ENCODE measurements at places on chromosomes 7 and 10.
A peak's percentile ranks its signal among the peaks of the same experiment; 100 is the strongest.

GRCh38 chr10:124827474-124827873 is 25.9 kb downstream of the ABRAXAS2 start:
- no peak for DNase-seq

DNA sequence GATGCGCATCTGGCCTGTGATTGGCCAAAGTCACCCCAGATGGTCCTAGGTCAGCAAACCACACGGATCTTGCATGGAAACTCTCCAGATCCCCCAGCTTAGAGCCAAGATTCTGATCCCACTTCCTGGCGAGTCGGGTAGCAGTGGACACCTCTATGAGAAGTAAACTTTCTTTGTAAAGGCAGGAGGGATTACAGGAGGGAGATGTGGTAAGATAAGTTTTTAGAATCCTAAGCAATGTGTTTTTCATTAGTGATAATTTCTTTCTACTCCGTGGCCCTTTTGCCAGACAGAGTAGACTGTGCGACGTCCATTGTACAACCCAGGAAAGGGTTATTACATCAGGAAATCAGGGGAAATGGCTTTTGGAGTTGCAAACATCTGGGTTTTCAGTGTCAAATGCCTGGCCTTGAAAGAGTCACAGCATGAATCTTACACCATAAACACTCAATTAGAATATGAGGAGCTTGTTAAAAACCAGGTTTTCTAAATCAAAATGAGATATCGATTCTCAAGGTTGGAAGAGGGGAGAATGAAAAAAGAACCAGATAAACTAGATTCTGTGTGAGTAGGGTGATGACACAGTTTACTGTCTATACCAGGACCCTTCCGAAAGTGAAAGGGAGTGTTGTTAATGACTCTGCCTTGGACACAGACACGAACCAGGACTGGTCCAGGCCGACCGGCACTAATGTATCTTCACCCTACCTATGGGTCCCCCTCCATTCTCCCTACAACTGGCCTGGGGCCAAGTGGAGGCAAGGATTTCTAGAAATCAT is 61.9 kb upstream of the WAC start:
- DNase-seq, result no peak

- DNase-seq, result peak; percentile 3
Measured at GRCh38 chr10:58531084-58531695, 18.5 kb downstream of the BICC1 start.

- no peak for DNase-seq
Measured at GRCh38 chr7:98823226-98823625, 46.6 kb downstream of the TMEM130 start.

GRCh38 chr10:129331207-129331838 is 135.7 kb upstream of the MGMT start:
- no peak for DNase-seq

GRCh38 chr7:77687100-77687746 is 9.0 kb upstream of the RSBN1L start:
- DNase-seq, result no peak

DNA sequence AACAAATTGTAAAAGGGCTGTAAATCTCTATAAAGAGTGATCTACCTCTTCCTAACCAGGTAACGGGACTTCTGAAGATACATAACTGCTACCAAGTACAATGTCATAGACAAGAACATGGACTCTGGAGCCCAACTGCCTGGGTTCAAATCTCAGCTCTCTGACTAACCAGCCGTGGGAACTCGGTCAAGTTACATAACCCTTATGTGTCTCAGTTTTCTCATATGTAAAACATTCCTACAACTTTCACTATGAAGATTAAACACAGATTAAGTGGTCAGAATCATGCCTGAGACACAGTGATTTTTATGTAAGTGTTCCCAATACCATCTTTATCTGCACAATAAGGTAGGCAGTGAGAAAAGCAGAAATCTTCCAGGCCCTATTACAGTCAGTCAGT is 52.6 kb downstream of the ITGB1 start:
- DNase-seq, result no peak

DNA sequence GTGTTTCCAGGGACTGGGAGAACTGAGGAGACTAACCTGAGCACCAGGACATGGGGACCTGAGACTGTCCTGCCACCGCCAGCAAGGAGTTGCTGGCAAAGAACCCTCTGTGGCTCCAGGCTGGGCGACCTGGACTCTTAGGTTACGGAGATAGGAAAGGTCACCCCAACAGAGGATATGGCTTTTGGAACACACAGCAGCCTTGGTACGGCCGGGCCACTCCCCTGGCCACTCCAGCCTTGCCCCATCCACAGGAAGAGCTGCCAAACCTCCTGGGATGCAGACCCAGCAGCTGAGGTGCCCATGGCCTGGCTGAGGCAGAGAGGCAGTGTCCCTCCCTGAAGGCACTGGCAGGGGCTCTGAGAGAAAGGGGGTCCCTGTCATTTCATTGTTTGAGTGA is 137.8 kb downstream of the OAT start:
- no peak for DNase-seq

- no peak for DNase-seq
Measured at GRCh38 chr7:17645500-17645899, 294.8 kb downstream of the SNX13 start.

- no peak for DNase-seq
Measured at GRCh38 chr7:101567230-101567629, 61.9 kb downstream of the MYL10 start.

- no peak for DNase-seq
Measured at GRCh38 chr7:75638594-75639070, 100.1 kb downstream of the HIP1 start.

DNA sequence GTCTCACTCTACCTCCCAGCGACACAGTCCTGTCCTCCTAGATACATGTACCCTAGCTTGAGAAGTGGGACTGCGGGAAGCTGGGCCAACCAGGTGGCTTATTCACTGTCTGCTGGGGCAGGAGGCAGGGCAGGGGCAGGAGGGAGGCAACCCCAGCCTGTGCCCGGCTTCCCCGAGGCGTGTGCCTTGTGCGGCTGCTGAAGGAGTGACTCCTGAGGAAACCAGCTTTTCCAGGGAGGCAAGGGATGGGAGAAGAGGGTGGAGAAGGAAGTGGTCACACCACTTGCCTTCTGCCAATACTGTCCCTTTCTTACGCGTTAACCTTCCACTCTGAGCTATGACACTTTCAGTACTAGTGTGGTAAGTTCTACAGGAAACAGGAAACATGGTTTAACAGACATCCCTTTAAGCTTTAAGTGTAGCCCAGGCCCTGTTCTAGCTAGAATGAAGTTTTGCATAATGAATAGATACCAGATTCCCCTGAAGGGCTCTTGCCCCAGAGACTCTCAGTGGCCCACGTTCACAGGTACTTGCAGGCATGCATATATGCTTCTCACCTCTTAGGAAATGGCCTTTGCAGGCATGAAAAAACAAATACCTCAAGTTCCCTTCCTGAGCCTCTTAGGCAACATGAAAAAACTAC is 40.6 kb downstream of the SYPL1 start:
- DNase-seq, result peak; percentile 12

DNA sequence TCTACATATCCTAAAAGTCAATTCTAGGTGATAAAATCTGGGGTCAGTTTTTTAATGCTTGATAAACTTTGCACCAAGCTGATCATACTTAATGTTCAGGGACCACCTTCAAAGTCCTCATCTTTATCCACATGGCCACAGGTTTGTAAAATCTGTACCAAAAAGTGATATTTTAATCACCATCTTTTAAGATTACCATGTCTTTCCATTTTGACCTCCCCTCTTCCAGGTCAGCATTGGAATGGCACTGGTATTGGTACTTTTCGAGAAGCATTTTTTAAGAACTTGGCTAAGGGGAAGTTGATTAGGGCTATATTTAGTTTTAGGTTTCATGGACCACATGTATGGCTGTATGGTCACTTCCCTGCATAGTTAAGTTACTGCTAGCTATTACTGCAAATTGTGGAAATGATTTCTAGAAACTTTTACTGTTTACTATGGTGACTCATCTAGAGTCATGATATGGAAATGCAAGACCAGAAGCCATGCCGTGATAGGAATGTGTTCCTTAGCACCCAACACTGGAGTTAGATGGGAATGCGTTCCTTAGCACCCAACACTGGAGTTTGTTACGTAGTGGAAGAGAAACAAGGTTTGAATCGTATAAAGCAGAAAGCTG is 50.8 kb upstream of the ABLIM1 start:
- DNase-seq, result no peak

DNA sequence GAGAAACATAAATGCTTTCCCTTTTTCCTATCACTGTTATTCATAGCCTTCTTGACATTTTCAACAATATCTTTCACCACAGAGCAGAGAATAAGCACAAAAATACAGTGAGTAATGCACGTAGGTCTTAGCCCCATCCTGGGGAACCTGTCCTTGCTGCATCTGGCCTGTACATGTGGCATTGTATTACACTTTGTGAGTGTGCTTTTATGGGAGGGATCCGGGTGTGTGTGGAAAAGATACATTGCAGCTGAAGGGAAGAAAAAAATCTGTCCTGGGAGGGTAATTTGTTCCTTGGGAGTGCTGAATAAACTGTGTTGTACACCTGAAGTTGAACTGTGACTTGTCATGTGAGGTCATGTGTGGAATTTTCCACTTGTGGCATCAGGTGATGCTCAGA is 422.7 kb upstream of the LRGUK start:
- no peak for DNase-seq

DNA sequence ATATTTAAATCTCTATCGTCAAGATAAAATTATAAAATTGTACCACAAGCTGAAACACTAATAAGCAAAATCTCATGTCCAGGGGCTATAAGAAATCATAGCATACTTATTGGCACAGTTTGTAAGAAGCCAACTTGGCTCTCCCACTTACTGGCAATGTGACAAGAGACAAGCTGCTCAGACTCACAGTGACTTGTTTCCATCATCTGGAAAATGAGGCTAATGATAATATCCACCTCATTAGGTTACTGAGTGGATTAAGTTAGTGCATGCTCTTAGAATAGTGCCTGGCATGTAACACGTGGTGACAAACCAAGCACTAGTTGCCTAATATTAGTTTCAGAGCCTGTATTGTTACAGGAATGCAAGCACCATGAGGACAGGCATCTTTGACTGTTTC is 234.4 kb downstream of the GLI3 start:
- DNase-seq, result no peak

GRCh38 chr10:120039826-120040225 is 147.3 kb downstream of the SEC23IP start:
- no peak for DNase-seq

DNA sequence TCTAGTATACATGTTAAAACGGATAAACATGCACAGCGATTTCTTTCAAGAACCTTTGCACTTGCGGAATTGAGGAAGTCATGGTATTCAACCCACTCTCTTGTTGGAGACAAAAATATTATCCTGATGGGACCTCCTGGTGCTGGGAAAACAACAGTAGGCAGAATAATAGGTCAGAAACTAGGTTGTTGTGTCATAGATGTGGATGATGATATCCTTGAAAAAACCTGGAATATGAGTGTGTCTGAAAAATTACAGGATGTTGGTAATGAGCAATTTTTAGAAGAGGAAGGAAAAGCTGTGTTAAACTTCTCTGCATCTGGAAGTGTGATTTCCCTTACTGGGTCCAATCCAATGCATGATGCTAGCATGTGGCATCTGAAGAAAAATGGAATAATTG is 6.9 kb downstream of the THNSL1 start:
- no peak for DNase-seq

DNA sequence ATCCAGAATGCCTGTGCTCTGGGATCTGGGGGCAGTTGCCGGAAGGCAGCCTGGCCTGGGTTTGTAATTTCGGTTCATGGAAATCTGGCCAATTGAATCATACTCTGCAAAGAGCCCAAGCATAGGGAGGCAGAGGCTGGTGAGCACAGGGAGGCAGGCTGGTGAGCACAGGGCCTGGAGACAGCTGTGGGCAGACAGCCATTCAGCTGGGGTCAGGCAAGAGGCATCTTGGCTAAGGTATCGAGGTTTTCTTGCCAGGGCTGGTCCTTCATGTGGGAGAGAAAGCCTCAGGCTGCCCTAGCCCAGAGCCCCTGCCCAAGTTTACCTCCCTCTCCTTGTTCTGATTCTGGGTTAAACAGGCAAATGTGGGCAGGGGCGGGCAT is 63.7 kb upstream of the BAIAP2L1 start:
- DNase-seq, result no peak

- no peak for DNase-seq
Measured at GRCh38 chr10:5532307-5532605, 7.5 kb downstream of the CALML3 start.

- no peak for DNase-seq
Measured at GRCh38 chr10:100565206-100565985, 29.7 kb downstream of the HIF1AN start.

DNA sequence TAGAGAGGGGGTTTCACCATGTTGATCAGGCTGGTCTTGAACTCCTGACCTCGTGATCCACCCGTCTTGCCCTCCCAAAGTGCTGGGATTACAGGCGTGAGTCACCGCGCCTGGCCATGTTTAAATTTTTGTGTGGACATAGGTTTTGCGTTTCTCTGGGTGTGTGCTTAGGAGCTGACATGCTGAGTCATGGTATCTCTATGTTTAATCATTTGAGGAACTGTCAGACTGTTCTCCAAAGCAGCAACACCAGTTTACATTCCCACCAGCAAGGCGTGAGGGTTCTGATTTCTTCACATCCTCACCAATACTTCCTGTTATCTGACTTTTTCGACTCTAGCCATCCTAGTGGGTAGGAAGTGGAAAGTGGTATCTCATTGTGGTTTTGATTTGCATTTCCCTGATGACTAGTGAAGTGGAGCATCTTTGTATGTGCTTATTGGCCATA is 153.7 kb downstream of the DNAJB6 start:
- DNase-seq, result no peak

- DNase-seq, result peak; percentile 69
Measured at GRCh38 chr10:9209105-9209798, 1154.8 kb downstream of the GATA3 start.

GRCh38 chr10:47339186-47339735 is 8.9 kb upstream of the RBP3 start:
- DNase-seq, result no peak

GRCh38 chr10:125455855-125456254 is 227.1 kb downstream of the TEX36 start:
- no peak for DNase-seq
